Activated CD4-positive, alpha-beta T cell treated with anti-CD3 and anti-CD28 coated beads for 4 hours (primary cell): ENCODE measurements at places on chromosomes 13 and 19.

DNA sequence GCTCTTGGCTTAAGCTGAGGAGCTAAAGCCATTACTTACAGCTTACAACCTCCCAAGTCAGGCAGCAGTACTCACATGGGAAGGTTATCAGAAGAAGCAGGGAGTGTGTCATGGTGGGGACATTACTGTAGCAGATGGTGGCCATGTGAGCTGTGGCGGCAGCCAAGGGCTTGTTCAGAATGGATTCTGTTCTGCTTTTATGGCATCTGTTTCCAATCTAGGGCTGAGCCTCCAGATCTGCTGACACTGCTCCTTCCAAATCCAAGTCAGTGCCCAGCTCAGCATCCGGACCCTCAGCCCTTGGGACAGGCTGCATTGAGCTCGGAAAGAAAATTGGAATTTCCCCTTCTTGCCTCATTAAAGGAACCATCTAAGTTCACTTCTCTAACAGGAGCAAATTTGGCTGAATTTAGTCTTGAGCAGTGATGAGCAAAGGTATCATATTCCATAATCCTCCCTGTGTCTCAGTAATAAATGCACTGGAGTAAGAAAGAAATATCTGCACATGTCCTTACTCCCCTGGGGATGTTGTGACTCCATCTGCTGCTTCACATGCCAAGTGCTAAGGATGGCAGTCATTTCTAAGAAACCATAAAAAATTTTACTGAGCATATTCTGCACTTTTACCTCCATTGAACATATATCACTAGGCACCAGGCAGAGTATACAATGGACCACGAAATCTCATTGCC is 73.9 kb downstream of the KCTD12 start:
- DNase-seq, result no peak

- no peak for DNase-seq
These were observed 21.7 kb downstream of the TEX30 start for GRCh38 chr13:102751886-102752285.

DNA sequence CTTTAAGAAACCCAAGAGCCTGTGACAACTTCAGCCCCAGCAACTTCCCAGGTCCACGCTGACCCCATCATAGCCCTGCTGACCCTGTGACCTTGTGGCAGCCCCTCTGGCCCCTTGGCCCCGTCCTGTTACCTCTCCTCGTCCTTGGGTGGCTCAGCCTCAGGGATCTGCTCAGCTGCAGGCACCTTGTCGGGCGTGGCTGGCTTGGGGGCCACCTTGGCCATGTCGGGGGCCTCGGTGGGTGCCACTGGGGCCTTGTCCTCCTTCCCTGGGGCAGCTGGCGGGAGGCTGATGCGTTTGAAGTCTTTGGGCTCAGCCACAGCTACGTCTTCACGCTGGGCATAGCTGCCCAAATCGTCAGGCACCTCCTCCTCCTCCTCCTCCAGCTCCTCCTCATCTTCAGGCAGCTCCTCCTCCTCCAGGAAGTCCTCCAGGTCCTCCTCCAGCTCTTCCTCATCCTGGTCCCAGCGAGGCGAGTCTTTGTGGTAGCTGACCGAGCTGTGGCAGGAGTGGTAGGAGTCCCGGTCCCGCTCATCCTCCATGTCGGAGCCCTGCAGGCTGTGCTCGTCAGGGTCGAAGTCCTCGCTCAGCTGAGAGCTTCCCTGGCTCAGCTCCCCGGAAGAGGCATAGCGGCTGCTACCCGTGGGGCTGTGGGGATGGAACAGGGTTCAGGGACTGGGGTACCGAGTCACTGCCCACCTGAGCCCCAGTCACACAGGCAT is 32.2 kb downstream of the UNC13A start:
- DNase-seq, result no peak

DNA sequence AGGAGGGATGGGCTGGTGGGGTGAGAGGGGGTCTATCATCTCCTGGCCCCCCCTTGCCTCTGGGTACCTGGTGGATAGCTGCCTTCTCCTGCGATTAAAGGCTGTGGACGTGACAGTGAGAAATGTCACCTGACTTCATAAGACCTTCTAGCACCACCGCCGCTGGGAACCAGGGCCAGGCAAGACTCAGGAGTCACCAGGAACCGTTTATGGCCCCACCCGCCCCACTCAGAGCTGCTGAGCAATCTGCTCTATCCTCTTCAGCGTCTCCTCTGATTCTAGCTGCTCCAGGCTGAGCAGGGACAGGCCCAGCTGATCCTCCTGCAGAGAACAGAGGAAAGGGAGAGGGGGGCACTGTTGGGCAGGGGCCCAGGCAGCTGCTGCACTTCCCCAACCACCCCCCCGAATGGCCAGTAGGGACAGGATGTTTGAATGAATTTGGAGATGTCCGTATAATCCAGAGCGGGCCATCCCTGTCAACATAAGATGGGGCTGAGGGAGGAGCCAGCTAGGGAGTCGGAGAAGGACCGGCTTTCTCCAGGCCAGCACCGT is 10.9 kb downstream of the KLC3 start:
- DNase-seq, result no peak

- peak; percentile 30 for DNase-seq
These were observed 928 bp upstream of the PNPLA6 start for GRCh38 chr19:7534531-7535046.
